ENCODE measurements at places on chromosomes 12 and 14.

GRCh38 chr12:104274811-104275210 lies 28.7 kb upstream of the EID3 start:
- no peak for DNase-seq

DNA sequence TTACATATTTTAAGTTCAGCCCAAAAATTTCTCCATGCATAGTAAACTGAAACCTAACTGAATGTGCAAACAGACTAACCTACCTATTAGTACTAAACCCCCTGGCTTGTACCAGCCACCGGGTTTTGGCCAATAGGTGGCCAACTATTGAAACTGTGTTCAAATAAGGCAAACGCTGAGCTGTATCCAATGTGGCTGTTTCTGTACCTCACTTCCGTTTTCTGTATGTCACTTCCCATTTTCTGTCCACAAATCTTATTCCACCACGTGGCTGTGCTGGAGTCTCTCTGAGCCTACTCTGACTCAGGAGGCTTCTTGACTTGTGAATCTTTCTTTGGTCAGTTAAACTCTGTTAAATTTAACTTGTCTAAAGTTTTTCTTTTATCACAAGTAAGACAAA lies 6.0 kb upstream of the FBXO34 start:
- no peak for DNase-seq

- DNase-seq, result no peak
Observed at GRCh38 chr12:5577741-5578140, 145.8 kb downstream of the NTF3 start.

GRCh38 chr12:108305991-108306501 lies 33.1 kb downstream of the CMKLR1 start:
- no peak for DNase-seq

DNA sequence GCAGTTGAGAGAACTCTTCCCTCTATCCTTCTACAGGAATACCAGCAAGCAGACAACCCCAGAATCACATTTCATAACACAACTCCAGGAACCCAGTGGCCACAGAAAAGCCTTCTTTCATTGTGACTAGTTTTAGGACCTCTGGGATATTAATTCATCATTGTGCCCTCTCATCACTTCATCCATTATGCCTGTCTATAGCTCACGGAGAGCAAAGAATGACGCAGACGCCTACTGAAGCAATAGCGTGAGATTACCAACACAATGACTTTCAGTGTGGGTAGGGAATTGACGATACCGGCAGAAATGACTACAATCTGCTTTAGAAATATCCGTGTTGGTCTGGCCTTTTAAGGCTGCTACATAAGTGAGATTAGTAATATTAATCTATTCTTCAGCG lies 158.1 kb upstream of the FOXG1 start:
- no peak for DNase-seq

GRCh38 chr14:70019695-70020094 lies 140.5 kb downstream of the SMOC1 start:
- no peak for DNase-seq

DNA sequence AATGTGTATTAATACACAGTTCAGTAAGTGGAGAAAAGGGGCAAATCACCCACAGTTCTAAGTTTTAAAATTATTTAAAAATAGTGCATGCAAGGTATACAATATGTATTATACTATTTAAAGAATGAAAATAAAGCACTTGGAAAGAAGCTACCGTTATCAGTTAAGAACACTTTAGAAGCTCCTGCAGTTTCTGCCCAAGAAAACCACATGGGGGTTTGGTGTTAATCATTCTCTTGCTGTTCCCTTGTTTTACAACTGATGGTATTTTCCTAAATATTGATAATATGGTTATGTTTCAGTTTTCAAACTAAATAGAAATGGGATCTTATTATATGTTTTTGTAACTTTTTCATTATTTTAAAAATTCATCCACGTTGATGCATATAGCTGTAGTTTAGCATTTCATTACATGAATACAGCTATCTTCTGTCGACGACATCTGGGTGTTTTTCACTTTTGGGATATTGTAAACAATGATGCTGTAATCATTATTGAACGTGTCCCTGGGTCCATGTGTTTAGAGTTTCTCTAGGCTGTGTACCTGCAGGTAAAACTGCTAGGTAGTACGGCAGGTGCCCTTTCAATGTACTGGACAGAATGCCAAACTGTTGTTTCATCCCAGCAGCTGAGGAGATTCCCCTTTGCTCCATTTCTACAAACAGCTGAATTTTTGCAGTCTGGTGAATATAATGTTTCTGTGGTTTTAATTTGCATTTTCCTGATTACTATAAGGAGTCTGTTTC lies 64.1 kb downstream of the APPL2 start:
- no peak for DNase-seq

Data from SJCRH30 (cell line).